ENCODE measurements at places on chromosomes 3 and 15. TPM values are rescaled to one million over a fixed set of nuclear protein-coding genes. Genes with fewer than 3 reads are reported as not detected.
A peak's percentile ranks its signal among the peaks of the same experiment; 100 is the strongest.

- H3K4me3 ChIP-seq, result no peak overlapping the region
- no peak overlapping the region for H3K27ac ChIP-seq
- no peak for DNase-seq
- peaks cover 46% of the 10 kb centered on the region for H3K36me3 ChIP-seq
- H3K27me3 ChIP-seq, result no peaks in the 10 kb centered on the region
- H3K4me1 ChIP-seq, result no peaks in the 10 kb centered on the region
These were observed 179.7 kb downstream of the ITPR1 start for GRCh38 chr3:4672725-4673275.

GRCh38 chr3:14698601-14699244, 23.8 kb downstream of the C3orf20 start:
- no peak overlapping the region for H3K27ac ChIP-seq
- H3K27me3 ChIP-seq, result no peaks in the 10 kb centered on the region

GRCh38 chr3:189324538-189325138, 152.9 kb downstream of the TPRG1 start:
- no peaks in the 10 kb centered on the region for H3K27me3 ChIP-seq
- peaks cover 58% of the 10 kb centered on the region for H3K4me1 ChIP-seq
- peaks cover 12% of the 10 kb centered on the region for H3K36me3 ChIP-seq
- peak overlapping the region; percentile 93 for H3K27ac ChIP-seq

DNA sequence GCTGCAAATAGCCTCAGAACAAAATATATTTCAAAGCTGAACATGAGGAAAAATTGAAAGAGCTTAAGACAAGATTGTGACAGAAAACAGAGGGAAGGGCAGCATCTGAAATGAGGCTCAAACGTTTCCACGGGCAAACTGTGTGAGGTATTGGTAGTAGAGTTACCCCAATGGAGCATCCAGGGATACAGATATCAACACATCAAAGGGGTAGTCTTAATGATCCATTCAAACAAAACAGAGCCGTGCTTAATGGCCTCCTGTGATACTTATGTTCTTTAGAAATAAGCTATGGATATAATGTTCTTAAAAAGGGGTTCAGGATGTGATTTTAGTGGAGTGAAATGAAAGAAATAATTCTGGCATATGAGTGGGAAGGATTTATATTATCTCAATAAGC, 430.3 kb upstream of the PDZRN3 start:
- H3K36me3 ChIP-seq, result no peaks in the 10 kb centered on the region
- no peaks in the 10 kb centered on the region for H3K4me1 ChIP-seq
- no peak for DNase-seq
- H3K4me3 ChIP-seq, result no peak overlapping the region

The DAPK2 gene
- 0.87 TPM for total RNA-seq
